DND-41 (cell line): ENCODE measurements at places on chromosomes 13 and 19.

DNA sequence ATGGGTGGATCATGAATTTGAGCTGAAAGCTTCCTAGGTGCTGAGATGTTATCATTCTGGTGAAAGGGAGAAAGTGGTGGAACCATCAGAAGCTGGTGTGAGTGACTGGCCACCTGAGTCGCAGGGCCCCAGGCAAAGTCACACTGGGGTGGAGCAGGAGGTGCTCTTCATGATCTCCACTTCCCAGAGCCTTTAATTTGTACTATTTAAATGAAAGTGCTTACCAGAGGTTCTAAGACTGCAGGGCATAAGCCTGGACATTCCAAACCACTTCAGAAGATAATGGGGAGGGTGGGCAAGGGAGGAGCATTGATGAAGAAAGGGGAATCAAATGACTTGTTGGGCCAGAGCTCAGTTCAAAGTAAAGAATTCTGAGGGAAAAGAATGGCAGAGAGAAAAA is 156.1 kb downstream of the RGCC start:
- no peak for DNase-seq

DNA sequence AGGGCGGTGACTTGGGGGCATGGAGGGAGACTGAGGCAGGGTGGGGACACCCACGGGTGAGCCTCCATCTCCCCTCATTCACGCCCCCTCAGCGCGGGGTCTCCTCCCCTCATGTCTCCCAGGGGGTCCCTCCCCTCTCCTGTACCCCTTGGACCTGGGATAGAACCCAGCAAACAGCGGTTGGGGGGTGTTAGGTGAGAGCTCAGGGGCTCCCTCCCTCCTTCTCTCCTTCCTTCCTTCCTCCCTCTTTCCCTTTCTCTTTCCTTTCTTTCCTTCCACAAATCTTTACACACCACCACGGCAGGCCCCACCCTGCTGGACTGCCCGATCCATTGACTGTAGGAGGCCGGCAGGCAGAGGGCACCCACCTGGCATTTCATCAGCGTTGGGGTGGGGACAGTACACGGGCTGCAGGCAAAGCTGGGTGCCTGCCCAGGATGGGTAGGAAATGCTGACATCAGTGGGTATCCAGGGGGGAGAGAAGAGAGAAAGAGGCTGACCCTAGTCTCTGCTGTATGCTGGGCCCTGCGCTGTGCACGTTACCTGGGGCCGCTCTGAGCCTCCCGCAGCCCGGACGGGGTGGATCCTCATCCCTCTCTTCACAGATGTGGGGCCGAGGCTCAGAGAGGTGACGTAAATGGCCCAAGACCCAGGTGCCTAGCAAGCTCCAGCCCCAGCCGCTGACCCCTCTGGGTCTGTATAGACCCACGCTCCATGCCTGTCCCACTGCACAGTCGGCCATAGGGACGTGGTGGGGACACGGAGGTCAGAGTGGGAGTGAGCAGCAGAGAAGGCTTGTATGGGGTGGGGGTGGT is 3.5 kb downstream of the SSC5D start:
- DNase-seq: no peak

DNA sequence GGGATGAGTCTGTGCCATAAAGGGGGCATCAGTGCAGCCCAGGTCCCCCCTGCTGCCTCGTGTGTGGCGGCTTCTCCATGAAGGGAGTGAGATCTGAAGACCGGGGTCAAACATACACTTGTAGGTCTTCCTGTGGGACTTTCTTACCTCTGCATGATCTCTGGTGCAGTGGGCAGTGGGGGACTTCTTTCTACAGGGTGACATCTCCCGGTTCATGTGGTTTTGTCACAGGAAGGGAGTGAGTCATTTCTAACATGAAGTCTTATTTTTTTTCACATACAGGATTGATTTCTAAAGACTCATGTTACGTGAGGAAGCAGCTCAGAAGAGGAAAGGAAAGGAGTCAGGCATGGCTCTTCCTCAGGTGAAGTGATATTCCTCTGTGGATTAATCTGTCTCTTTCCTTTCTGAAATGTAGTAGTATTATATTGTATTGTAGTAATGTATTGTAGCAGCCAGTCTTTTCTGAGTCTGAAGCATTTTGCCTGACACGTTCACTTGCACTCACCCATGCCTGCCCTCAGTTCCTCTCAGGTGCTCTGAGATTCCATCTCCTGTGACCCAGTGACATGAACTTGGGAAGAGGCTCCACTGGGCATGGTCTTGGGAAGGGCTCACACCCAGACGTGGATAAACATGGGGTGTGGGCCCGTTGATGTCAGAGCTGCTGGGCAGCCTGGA is 15.7 kb downstream of the ZNF808 start:
- DNase-seq: peak; percentile 36

DNA sequence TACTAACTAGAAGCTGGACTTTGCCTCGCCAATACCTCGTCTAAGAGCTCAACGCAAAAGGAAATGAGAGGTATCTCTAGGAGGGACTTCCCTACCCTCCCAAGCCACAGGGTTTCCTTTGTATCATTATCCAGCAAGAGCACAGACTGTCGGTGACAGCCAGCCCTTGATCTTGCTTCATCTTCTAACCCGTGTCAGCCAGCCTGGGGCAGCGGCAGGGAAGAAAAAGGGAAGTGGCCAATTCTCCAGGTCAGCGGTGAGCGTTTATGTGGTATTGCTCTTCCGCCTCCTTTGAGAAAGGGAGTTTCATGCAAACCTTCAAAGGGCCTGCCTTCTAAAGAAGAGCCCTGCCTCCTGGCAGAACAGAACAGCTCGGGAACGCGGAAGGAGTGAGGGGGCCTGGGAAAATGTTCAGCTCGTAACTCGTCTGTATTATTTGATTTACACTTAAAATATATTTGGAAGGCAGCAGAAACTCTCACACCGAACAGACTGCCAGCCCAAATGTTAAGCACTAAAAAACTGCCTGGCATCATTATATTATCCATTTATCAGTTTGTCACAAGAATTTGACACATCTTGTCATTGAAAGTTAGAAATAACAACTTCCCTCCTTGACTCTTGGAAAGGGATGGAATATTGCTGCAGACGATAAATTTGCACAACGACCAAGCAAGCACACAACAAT is 41.8 kb downstream of the EFNB2 start:
- DNase-seq: peak; percentile 71

DNA sequence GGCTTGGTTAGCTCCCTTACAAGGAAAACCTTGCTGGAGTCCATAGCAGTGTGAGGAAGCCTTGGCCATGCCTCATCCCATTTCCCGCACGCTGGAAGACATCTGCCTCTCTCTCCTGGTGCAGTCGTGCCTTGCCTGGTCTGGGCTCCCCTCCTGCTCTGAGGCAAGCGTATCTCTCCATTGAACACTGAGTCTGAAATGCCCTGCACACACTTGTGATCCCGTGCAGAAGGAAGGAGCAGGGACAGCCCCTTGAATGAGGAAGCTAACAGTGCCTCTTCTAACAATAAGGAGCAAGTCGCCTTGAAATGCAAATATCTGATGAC is 407 bp upstream of the ZNF440 start:
- no peak for DNase-seq

DNA sequence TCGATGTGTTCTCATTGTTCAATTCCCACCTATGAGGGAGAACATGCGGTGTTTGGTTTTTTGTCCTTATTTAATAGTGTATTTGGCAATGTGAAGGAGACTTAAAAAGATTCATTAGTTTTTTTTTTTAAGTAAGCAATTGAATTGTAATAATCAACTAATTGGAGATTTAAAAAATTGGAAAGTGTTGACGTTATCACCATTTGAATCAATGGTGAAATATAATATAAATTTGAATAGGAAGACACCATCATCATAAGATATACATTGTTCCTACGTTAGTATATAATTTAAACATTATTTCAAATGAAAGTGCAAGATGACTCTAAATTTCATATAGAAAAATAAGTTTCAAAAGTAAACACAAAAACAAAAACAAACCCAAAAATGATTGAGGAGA is 2858.1 kb upstream of the PCDH20 start:
- DNase-seq: no peak

DNA sequence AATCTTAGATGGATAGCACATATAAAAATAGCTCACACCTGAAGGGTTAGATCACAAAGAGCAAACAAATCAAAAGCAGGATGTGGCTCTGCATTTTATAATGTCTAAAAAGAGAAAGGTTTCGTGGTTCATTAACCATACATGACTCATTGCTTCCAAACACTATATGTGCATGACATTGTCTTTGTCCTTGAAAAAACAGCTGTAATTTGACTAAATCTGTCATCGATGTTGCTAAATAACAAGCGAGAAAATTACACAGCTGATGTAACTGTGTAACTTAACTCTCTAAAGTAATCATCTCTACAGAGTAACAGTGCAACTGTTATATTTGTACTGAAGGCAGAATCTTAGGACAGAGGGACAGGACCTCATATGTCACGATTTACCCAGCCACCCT is 383.1 kb upstream of the GPC6 start:
- no peak for DNase-seq

DNA sequence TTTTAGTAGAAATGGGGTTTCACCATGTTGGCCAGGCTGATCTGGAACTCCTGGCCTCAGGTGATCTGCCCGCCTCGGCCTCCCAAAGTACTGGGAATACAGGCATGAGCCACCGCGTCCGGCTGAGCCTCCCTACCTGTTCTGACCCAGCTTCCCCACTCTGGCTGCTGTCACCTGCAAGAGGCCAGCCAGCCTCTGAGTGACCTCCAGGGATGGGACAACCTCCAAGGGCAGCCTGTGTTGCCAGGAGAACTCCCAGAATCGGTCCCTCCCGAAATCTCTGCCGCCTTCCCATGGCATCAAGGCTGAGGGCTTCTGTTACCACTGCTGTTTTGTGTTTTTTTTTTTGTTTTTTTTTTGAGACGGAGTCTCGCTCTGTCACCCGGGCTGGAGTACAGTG is 11.3 kb downstream of the CERS4 start:
- no peak for DNase-seq

DNA sequence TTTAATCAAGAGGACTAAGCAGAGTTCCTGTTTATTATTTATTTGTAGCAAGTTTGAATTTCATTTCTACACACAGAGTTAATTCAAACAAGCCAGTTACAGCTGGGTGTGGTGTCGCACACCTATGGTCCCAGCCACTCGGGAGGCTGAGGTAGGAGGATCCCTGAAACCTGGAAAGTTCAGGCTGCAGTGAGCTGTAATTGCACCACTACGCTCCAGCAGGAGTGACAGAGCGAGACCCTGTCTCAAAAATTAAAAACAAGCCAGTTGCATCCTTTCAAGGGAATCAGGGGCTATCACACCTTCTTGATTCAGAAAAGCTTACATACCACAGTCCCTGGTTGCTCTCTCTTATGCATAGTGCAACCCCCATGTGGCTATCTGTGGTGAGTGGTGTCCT is 19.8 kb downstream of the ZNF586 start:
- no peak for DNase-seq

DNA sequence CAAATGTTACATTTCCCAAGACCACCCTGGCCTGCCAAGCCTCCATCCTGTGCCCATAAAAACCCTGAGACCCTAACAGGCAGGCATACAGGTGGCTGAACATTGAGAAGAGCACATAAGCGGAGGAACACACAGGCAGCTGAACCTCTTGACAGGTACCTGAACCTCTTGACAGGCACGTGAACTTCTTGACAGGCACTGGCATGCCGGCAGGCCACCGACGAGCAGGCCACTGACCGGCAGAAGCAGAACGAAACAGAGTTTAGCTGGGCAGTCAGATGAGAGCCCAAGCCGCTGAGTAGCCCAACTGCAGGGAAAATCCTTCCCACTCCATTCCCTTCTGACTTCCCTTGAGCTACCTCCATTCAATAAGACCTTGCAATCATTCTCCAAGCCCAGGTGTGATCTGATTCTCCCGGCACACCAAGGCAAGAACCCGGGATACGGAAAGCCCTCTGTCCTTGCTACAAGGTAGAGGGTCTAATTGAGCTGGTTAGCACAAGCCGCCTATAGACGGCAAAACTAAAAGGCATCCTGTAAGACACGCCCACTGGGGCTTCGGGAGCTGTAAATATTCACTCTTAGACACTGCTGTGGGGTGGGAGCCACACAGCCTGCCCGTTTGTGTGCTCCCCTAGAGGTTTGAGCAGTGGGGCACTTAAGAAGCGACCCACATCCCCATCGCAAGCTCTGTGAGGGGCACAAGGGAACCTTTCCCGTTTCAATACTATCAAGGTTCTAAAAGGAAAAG is 2613.9 kb upstream of the PCDH20 start:
- no peak for DNase-seq

DNA sequence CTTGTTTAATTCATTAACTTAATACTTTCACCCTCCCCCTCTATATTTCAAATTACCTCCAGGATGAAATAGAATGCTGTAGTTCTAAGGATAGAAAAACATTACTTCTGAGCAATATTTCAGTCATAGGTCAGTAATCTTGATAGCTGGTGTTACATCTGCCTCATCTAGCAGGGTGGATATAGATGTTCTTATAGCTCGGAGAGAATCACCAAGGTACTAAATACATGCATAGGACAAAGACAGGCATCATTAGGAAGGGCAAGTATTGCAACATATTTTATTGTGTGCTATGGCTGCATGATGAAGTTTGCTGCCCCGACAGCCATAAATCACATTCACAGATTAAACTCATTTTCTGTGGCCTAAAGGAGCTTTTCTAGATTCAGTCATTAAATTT is 601.0 kb downstream of the FGF9 start:
- DNase-seq: no peak

- DNase-seq: peak; percentile 99
Observed at GRCh38 chr19:49987159-49987698, 26.3 kb upstream of the SIGLEC11 start.

- DNase-seq: no peak
Observed at GRCh38 chr19:50796634-50797428, 6.6 kb downstream of the ACP4 start.

DNA sequence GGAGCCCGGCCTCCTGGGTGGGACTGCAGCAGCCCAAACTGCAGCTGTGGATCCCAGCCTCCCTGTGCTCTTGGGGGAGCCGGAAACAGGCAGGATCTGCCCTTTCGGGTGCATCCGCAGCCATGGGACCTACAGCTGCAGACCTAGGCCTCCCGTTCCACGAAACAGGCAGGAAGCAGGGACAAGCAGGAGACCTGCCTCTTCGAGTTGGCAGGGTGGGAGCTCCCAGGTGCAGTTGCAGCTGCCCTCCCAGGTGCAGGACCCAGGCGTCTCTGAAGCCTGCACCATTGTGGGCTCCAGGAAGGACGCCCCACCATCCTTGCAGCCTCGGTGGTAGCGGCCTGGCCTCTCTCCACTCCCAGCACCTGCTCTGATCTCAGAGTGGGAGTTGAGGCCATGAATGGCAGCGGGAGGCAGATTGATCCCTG is 189.0 kb upstream of the KLHL1 start:
- no peak for DNase-seq

DNA sequence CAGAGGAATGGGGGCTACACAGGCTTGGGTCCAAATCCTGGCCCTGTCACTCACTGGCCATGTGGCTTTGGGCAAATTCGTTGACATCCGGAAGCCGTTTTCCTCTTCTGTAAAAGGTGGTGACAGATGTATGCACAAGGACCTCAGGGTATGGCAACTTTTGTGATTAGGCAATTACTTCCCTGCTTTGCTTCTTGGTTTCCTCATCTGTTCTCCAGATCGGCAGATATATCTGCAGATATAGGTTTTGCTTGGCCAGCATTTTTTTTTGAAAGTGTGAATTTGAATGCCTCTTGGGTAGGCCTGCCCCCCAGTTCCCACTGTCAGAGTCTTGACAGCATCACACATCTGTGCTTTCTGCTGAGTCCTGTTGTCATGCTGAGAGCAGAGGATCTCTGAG is 17.7 kb downstream of the TMEM272 start:
- no peak for DNase-seq

GRCh38 chr13:65677906-65678305 is 1552.2 kb downstream of the PCDH9 start:
- DNase-seq: no peak

GRCh38 chr13:33556828-33557227 is 261.1 kb upstream of the RFC3 start:
- DNase-seq: no peak
